Caco-2 (cell line): ENCODE measurements at places on chromosomes 11 and 22.

GRCh38 chr11:31325160-31325559 is 44.4 kb downstream of the DCDC1 start:
- no peaks in the 10 kb centered on the region for H3K27me3 ChIP-seq
- H3K4me1 ChIP-seq = no peaks in the 10 kb centered on the region
- no peak overlapping the region for H3K4me3 ChIP-seq

GRCh38 chr11:13691286-13691899 is 22.9 kb downstream of the FAR1 start:
- H3K4me3 ChIP-seq = no peak overlapping the region
- H3K27me3 ChIP-seq = no peaks in the 10 kb centered on the region
- H3K27ac ChIP-seq = no peak overlapping the region

- no peak for DNase-seq
- H3K27me3 ChIP-seq = no peaks in the 10 kb centered on the region
- H3K4me3 ChIP-seq = no peak overlapping the region
- H3K27ac ChIP-seq = no peak overlapping the region
- H3K36me3 ChIP-seq = no peaks in the 10 kb centered on the region
These were observed 12.0 kb downstream of the SLC35E4 start for GRCh38 chr22:30647536-30647935.

GRCh38 chr22:44639891-44640617 is 62.0 kb upstream of the PRR5 start:
- no peaks in the 10 kb centered on the region; the same call in 1 of the 2 replicates for H3K4me1 ChIP-seq
- no peak overlapping the region for H3K27ac ChIP-seq
- no peaks in the 10 kb centered on the region for H3K36me3 ChIP-seq
- H3K4me3 ChIP-seq = no peak overlapping the region
- H3K27me3 ChIP-seq = no peaks in the 10 kb centered on the region
- no peak for DNase-seq

DNA sequence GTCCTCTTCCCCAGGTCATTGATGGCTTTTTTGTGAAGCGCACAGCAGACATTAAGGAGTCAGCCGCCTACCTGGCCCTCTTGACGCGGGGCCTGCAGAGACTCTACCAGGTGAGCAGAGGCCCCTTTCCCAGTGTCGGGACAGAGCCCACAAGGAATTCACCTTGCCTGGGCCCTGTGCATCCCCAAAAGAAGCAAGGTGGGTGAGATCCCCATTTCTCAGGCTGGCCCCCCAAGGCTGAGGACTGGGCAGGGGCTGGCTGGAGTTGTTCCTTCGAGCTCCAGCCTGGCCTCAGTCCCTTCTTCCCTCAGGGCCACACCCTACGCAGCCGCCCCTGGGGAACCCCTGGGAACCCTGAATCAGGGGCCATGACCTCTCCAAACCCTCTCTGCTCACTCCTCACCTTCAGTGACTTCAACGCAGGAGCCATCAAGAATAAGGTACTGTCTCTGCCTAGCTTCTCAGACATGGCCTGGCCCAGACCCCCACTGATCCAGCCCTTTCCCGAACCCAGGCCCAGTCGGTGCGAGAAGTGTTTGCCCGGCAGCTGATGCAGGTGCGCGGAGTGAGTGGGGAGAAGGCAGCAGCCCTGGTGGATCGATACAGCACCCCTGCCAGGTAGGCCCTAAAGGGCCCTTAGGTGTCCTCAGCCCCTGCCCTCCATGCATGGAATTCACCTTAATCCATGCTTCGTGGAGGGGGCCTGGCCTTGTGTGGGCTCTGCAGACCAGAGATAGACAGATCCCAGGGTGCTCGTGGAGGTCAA is 4.7 kb downstream of the MUS81 start:
- H3K36me3 ChIP-seq = no peaks in the 10 kb centered on the region
- no peak for DNase-seq
- H3K27me3 ChIP-seq = no peaks in the 10 kb centered on the region
- no peak overlapping the region for H3K27ac ChIP-seq

DNA sequence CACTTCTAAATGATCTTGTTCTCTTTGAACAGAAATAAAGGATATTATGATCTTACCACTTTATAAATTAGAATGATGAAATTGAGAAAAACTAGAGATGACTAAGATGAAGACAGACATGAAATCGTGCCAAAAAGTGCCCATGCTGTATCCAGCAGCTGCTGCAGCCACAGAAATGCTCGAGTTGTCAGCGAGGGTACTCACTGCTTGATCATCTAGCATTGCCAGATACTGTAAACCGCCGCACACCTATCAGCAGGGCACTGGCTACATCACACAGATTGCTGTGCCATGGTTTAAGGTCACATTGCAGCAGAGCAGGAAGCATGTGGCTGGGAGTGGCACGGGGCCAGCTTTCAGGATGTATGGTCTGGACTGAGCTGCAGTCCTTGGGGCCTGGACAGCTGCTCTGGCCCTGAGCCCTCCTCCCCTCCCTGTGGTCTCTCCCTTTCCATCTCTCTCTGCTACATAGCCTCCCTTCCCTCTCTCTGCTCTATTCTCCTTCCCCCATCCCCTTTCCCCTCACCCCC is 51.0 kb upstream of the SEPTIN5 start:
- H3K4me3 ChIP-seq = no peak overlapping the region
- no peaks in the 10 kb centered on the region for H3K4me1 ChIP-seq
- DNase-seq = no peak
- H3K36me3 ChIP-seq = no peaks in the 10 kb centered on the region
